ENCODE measurements at places on chromosomes 6 and 20.

DNA sequence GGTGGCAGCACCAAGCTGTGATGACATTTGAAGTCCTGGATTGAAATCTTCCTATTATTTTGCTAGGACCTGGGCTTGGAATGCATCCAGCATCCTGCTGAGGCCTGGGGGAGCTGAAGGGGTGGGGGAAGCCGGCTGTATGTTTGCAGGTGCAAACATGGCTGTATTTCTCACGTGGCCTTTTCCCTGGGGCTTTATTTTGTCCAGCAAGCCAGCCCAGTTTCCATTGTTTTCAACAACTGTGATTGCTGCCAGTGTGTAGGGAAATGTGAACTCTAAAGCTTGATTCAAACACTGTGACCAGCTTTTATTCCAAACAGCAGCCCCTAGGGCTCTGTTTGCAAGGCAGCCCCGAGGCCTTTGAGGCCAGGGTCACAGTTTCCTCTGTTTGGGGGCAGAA lies 683.0 kb downstream of the DHX35 start:
- DNase-seq, result no peak

DNA sequence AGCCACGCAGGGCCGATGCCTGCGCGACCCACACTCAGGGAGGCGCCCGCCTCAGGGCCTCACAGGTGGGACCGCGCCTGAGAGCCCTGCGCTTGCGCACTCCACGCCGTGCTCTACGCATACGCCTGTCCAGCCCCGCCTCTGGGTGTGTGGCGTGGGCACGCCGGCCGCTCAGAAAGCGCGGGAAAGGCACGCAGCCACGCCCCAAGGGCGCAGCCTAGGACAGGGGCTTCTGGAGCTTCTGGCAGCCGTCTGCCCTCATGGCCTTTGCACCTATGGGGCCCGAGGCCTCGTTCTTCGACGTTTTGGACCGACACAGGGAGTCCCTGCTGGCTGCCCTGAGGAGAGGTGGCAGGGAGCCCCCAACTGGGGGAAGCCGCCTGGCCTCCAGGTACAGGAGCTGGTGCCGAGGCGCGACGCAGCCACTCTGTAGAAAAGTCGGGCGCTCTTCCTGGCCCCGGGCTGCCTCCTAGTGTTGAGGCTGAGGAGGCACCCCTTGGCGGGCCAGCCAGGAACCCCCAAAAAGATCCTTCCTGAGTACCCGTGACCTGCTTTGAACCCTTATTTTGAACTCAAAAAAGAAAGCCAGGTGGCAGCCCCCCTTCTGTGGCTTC lies at the start of gene SPO11:
TSS of gene SPO11 (plus strand) at position 196 of the 614 bp plus-strand sequence. CDS start at position 261, 65 bp downstream.
- no peak for DNase-seq

GRCh38 chr6:110812719-110813118 lies 2.5 kb downstream of the CDK19 start:
- no peak for DNase-seq

DNA sequence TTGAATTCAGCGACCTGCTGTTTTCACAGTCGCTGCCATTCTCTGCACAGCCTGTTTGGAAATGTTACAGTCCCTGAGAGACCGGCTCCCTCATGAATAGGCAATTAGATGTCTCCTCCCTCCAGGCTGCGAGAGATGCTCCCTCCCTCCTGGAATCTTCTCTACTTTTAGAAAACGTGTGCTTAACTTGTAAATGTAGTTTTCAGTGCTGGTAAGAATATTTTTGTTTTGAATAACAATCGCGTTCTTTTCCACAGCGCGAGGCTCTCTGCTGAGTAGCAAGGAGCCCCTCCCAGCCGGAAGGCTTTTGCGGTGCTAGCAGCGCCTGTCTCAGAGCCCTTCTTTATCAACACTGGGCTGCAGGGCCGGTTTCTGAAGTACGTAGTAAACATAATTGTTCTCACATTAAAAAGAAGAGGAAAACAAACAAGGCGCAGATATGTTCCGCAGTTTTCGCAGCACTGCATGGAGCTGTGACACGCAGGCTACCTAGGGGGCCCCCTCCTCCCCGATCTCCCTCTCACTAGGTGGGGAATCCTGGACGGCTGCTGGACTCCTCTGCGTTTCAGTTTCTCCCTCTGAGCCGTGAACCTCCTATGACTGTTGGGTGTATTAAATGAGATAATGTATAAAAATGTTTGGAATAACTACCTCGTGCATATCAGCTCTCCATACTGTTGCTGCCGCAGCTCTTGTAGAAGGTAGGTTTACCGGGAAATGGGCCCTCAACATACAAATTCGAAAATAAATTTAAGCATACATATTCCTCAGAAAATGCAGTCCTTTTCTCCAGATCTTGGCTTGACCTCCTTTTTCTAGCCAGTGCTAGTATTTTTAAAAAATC lies 79.0 kb upstream of the SPACA1 start:
- DNase-seq, result no peak

- peak; percentile 51 for DNase-seq
Observed at GRCh38 chr6:32692019-32692418, 25.6 kb upstream of the HLA-DQB1 start.

DNA sequence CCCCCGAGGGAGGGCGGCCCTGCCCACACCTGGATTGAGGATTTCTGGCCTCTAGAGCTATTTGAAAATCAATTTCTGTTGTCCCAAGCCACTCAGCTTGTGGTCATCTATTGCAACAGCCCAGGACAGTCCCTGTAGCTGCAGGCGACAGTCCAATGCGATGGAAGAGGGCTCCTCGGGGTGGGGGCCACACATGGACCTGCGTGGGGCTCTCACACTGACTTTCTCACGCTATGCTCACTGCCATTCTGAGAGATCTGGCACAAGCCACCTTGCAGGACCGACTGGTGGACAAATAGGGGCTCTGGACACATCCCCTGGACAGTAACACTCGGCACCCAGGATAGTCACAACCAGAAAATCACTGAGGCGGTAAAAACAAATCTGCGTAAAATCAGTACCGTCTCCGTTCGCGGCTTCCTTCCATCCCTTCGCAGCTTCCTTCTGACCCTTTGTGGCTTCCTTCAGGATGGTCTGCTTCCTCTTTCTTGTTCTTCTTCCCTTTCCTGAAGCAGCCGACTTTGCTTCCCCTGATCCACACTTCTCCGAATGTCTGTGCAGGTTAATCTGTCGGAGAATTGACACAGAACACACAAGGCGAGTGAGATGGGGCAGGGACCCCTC lies 21.8 kb downstream of the CTCFL start:
- no peak for DNase-seq

DNA sequence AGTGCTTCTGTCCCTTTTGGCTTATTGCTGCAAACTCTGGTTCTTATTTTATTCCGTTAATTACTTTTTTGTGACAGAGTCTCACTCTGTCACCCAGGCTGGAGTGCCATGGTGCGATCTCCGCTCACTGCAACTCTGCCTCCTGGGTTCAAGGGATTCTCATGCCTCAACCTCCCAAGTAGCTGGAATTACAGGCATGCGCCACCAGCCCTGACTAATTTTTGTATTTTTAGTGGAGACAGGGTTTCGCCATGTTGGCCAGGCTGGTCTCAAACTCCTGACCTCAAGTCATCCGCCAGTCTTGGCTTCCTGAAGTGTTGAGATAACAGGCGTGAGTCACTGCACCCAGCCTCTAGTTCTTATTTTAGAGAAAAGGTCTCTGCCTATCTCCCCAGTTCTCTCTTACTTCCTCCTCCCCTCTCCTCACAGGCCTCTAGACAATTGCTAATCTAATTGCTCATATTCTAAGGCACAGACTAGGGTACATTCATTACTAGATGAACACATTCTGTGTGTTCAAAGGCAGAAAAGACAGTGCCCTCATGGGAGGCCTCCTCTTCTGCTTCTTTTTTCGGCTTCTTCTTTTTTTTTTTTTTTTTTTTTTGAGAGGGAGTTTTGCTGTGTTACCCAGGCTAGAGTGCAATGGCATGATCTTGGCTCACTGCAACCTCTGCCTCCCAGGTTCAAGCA lies 27.0 kb downstream of the EDEM2 start:
- DNase-seq, result no peak

DNA sequence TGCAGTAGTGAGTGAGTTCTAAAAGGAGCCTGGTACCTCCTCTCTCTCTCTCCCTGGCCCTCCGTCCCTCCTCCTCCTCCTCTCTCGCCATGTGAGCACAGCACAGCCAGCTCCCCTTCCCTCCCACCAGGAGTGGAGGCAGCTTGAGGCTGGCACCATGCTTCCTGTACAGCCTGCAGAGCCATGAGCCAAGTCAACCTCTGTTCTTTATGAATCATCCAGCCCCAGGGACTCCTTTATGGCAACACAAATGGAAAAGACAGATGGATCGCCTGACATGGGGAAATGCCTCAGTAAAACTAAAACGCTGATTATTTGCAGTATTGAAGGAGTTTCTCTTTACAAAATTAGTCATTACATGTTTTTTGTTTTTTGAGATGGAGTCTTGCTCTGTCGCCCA lies 233.7 kb upstream of the ARID1B start:
- DNase-seq, result no peak

DNA sequence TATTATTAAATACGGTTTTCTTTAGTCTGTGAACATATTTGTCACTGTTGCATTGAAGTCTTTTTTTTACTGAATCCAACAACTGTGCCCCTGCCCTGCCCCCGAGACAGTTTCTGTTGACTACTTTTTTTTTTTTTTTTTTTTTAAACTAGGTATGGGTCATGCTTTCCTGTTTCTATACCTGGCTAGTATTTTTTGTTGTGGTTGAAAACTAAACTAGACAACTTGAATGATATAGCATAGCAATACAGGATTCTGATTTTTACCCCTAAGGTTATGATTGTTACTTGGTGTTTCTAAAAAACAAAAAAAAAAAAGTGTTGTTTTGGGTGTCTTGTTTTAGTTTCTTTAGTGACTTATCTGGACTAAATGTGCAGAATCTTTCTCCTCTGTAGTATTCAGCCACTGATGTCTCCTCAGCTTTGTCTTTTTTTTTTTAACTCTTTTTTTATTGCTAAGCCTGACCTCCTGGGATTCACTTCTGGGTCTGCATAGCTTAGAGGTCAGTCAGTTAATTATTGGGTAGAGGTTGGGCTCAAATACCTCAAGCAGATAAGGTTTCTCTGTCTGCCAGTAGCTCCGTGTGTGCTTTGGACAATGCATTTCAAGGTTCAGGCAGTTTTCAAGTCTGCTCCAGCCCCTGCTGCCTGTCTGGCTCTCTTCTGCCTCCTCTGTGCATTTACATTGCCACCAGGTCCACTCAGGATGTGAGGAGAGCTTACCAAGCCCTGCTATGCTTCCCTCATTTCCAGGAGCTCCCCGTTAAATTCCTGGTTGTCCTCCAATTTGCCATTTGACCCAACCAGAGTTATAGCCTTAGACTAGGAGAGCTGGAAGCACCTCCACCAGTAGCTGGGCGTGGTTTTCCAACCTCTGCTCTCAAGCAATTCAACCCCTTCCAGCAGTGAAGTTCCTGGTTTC lies 91.4 kb downstream of the SYNDIG1 start:
- DNase-seq, result no peak
